ENCODE measurements at places on chromosomes 2 and 18.

DNA sequence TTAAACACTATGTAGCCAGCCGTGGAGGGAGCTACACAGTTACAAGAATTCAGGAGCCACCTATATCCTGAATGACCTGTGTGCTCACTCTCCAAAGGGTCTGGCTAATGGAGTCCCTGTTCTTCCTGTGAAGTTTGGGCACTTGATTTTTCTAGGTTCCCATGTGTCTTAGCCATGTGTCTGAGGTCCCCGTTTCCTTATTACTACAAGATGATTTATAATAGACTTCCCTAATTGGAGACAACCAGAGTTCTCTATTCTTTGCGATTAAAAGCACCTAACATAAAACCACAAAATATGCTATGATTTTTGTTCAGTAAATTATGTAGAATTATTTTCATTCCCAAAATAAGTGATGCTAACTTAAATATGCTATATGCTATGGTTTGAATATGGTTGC, 83.4 kb downstream of the PDK1 start:
- DNase-seq, result no peak

DNA sequence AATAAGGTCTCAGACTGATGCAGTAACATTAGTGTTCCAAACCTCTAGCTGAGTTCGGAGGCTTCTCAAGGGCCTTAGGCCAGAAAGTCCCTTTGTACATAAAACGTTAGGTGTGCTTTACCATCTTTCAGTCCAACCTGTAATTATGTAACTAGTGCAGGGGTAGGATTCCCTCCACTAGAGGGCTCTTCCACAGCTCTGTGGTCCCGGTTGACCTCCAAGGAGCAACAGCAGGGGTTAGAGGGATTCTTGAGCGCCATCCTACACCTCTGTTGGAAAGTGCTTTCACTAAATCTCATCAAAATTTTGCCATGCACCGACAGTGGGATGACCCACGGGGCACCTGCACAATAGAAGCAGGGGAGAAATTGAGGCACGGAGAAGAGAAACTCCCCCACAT, 155.8 kb upstream of the LRP1B start:
- DNase-seq, result peak; percentile 61

GRCh38 chr18:27769152-27769551, 407.8 kb downstream of the CDH2 start:
- DNase-seq, result no peak

- no peak for DNase-seq
Observed at GRCh38 chr2:197208841-197209240, 101.7 kb downstream of the ANKRD44 start.

DNA sequence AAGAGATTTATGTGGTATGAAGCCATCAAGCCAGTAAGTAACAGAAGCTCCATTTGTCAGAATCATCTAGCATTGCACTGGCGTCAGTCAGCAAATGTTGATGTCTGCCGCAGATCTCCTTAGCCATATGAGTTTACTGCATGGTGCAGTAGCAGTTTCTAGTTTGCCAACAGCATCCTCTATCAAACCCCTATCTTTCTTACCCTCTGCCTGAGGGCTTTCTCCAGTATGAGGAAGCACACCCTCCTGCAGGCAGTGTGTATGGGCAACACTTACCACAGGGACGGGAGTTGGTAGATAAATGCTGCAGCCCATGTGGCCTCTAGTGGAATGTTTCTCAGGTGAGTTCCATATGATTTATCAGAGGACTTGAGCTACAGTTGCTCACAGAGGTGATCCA, 63.7 kb downstream of the EFEMP1 start:
- no peak for DNase-seq

DNA sequence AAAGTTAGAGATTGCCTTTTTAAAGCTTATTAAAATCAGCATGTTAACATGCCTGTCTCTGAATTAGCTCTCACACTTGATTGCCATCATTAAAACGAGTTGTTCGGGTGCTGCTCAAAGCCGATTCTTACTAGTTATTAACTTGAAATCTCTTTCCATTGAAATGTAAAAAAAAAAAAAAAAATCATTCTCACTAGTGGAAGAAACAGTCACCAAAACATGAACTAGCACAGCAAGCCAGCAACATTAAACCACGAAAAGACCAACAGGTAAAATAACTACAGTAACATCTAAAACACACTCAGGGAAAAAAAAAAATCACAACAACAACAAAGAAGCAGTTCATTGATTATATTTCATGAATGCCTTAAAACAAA, 264.5 kb downstream of the MEIS1 start:
- no peak for DNase-seq

DNA sequence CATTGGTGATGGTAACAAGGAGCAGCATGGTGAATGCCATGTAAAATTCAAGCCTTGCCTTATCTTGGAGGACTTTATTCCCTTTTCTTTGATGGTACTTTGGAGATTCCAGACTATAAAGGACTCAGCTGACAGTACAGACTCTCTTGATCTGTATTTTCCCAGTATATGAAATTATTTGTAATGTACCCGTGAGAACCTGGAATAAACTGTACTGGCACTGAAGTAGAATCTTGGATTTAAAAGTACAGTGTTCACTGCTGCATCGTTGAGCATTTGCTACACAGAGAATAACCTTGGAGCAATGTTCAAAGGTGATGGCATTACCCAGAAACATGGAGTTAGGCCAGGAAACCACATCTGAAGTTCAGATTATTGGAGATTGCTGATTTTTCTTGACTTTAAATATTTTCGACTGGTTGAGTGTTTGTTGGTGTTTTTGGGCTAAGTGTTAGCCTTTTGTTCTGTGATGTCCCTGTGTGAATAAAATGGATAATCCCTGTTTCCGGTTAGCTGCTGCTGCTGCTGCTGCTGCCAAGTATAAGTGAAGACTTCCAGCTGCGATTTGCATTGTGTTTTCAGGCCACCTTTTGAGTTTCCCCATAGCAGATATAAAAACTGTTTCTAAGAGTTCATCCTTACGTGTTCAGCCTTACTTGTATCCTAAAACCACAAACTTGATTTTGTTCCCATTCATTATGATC, 122.0 kb downstream of the SPTBN1 start:
- DNase-seq, result no peak

GRCh38 chr2:204545861-204546735, 823 bp downstream of the PARD3B start:
- peak; percentile 36 for DNase-seq

DNA sequence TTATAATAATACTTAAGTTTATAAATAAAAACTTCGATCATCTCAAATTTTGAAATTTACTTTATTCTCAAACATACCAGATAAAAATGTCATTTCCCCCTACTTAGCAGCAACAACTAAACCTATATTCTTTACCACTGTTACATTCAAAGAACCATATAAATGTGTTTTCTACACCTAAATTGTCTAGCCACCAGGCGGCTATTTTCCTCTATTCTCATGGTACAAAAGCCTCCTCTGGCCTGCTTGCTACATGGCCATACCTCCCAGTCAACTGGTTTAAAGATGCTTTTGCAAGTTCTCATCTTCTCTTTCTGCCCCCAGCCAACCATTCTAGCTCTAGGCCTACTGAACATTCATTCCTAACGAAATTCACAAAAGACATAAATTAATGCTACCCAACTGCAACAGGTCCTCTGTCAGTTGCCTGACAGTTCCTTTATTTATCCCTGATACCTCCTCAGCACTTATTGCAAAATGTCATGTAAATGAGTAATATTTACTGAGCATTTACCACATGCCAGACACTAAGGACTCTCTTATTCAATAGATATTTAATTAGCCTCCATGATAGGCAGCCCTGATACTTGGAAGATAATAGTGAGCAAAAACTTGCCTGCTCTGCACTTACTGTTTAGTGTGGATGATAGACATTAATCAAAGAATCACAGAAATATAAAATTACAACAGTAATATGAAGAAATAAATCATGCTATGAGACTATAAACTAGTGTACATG, 5.0 kb downstream of the C1D start:
- DNase-seq, result no peak

- DNase-seq, result peak; percentile 26
Observed at GRCh38 chr2:223943561-223944008, 1.6 kb downstream of the WDFY1 start.

DNA sequence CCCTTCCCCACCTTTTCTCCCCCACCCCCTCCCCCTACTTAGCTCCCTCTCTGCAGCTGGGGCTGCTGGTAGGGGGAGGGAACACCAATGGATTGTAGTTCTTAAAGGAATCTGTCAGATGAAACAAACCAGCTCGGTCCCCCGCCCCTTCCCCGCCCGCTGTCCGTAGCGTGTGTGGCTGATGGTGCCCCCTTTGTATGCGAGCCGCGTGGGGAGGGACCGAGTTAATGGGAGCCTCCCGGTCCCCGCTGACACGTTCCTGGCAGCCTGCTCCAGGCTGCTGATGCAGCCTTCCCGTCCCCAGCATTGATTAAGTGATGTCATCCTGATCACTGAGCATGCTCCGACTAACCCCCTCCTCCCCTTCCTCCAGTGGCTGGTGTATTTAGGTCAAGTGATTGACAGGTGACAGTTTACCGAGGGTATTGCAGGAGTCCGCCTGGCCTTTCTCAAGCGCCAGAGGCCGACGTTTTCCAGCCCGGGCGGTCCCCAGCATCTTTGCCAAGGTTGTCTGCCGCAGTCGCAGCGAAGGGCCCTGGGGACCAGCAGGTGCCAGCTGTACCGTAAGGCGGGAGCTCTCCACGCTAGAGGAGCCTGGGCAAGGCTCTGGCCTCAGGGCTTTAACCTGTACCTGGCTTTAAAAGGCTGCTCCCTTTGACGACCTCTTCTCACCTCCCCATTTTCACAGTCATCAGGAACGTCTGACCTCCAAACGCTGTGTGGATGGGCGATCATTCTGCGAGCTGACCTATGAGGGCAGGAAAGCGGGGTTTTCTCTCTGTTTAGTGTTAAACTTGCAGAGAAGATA, 1.8 kb downstream of the KIF5C start:
- DNase-seq, result peak; percentile 85

- DNase-seq, result no peak
Observed at GRCh38 chr2:48948400-48949125, 193.0 kb upstream of the LHCGR start.

DNA sequence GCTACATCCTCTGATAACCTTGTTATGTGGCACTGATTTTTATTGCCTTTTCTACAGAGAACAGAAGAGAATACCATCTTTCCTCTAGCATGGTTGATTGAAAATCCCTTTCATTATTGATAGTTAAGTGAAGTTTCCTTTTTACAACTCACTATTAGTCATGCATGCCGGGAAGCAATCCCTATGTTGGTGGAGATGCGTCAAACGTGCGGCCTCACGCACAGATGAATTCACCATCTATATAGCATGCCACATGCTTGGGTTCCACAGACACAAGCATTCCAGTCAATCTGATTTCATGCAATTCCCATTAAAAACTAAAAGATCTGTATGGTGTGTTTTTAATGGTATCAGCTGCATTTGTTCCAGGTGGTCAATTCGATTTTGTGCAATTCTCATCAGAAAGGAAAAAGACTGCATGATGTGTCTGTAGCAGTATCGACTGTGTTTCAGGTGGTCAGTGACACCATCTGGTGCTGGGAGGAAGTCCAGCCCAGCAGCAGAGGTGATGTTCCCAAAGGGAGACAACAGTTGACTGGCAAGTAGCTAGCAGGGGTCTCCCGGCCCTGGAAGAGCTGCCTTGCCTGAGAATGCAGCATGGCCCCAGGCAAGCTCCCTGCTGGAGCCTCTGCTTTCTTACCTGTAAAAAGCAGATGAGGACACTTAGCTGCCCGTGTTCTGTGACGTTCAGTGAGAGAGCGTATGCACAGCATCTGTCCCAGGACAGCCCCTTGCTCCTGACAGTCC, 151.3 kb upstream of the NCK2 start:
- DNase-seq, result no peak

DNA sequence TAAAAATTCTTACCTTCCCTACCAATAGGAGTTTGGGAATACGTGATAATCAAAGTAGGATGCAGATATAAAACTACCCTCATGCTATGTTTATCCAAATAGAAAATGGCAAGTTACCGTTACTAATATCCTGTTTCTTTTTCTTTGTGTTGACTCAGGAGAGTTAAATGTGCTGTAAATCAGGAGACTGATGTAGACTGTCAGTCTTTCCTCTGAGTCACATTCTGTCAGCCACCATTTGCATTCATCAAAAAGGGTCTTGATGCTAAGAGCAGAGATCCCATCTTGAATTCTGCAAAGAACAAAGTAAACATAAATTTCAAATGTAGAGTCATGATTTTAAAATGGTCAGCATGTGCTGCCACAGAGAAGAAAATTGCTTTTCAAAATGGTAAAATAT, 712.8 kb downstream of the SOCS6 start:
- DNase-seq, result no peak

DNA sequence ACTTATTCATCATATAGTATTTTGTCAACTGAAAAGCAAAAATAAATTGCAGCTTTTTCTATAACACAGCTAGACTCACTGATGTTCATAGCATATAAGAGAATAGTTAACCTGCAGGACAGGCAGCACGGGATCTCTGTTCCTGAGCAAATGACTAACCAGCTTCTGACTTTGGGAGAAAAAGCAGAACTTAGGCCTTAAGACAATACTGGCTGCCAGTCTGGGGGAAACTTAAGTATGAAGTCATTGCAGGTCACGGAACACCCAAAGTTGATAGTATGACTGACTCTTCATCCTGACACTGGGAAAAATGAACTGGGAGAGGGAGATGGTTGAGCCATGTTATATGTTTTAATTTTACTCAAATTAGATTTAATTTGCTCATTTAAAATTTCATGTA, 113.0 kb downstream of the DPP4 start:
- DNase-seq, result no peak

DNA sequence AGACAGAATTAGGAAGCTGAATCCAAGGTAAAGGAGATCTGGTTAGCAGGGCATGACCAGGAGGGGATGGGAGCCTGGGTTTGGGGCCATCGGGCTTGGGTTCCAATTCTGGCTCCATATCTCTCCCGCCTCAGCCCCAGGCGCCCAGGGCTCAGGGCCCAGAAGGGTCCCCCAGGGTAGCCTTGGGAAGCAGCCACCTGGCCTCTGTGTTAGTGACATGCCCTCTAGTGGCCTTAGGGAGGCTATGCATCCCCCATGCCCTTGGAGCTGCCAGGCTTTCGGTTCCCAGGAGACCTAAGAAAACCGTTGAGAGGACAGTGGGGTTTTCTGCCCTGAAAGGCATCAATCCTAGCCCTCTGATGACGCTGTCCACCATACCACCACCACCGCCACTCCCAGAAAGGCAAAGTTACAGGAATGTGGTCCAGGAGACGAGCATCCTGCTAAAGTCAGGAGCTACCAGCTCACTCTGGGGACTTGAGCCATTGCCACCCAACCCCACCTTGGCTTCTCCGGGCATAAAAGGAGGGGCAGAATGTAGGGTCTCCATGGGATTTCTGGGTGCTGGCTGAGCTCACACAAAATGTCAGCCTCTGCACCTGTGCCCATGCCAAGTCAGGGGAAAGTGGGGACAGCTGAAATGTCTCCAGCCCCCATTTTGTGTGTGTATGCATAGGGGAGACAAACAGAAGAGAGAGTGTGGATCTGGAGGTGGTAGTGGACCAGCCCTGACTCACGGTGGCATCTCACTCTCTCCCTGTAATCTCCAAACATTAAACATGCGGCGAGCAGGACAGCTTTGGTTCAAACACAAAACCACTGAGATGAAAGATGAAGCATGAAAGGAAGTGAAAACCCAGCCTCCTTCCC, 56.5 kb downstream of the EMX1 start:
- peak; percentile 45 for DNase-seq

All from NCI-H526 (cell line).